Cardiac fibroblast (primary cell): ENCODE measurements at places on chromosomes 1 and 21.

GRCh38 chr1:190464690-190465089 is 13.0 kb downstream of the BRINP3 start:
- no peak for DNase-seq

DNA sequence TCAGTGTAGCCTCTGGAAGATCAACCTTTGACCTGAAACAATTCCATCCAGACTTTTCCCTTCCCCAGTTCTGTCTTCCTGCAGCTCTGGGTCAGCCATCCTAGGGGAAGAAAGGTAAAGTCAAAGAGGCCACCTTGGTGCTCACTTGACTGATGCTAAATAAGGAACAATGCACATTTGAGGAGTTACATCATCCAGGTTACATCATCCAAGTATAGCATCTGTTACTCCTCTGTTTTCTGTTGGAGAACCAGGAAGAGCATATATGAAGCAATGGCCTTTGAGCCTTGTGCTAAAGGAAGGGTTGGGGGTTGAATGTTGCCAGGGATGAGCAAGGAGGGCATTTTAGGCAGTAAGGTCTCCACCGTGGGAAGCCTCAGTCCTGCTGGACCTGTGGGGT is 3.1 kb upstream of the DSCAM start:
- DNase-seq: no peak

GRCh38 chr21:33064623-33065390 is 5.1 kb upstream of the OLIG1 start:
- no peak for DNase-seq

DNA sequence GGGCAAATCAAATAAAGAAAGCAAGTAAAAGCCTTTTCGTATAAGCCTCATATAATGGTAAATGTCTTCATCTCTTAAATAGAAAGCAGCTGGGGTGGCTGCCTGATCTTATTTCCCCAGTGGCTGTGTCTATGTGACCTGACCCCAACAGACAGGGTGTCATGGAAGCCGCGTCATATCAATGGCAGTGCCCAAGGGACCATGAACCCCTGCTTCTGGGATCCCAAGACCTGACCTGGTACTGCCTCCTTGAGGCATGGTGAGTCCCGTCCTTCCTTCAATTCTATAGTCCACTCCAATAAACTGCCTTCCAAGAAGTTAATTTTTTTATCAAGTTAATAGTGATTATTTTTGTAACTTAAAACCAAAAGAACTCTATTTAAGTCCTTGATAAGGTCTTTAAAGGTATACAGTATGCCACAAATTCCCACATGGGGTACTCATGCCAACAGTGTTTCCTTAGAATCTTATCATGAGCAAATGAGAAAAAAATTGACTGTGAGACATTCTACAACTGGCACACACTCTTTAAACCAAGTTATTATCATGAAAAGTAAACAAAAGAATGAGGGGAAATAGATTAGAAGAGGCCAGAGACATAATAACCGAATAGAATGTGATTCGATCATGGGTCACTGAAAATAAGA is 104.6 kb downstream of the ADSS2 start:
- peak; percentile 45 for DNase-seq

- DNase-seq: no peak
These were observed 977 bp downstream of the TRAF3IP3 start for GRCh38 chr1:209756615-209757445.

DNA sequence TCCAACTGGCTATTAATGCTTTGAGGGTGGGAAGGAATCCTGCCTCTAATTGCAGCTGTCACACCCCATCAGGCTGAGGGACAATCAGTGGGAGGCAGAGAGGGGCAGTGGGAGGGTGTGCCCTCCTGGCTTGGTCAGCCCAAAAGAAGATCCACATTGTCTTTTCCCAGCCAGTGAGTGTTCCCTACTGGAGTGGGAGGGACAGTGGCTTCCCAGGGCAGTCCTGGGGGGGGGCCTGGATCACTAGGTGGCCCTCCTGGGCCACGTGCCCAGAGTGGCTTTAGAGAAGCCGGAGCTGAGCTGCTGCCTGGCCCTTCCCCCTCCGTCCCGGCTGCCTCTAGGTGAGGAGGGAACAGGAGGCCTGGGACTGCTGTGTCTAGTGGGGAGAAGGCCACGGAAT is 14.0 kb downstream of the INKA2 start:
- no peak for DNase-seq

- peak; percentile 62 for DNase-seq
These were observed 741 bp downstream of the RGS2 start for GRCh38 chr1:192809307-192810252.

DNA sequence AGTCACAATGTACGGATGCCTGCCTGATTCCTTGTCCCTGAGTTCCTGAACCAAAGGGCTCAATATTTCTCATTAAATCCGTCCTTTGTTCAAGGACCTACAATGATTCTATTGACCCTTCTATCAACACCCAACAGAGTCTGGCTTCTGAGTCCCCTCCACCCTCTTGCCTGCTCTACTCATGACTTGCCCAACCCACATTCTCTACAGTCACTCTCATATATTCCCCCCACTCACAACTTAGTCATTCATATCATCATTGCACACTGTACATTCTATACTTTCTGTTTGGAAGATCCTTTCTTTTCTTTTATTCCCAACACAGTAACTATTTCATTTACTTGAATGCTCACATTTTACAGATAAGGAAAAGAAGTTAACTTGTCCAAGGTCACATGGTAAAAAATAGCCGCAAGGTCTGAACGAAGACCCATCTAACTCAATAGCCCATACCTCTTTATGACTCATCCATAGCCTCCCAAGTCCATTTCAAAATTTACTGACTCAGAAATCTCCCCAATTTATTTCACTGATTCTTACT is 3.6 kb downstream of the OTUD7B start:
- peak; percentile 45 for DNase-seq

DNA sequence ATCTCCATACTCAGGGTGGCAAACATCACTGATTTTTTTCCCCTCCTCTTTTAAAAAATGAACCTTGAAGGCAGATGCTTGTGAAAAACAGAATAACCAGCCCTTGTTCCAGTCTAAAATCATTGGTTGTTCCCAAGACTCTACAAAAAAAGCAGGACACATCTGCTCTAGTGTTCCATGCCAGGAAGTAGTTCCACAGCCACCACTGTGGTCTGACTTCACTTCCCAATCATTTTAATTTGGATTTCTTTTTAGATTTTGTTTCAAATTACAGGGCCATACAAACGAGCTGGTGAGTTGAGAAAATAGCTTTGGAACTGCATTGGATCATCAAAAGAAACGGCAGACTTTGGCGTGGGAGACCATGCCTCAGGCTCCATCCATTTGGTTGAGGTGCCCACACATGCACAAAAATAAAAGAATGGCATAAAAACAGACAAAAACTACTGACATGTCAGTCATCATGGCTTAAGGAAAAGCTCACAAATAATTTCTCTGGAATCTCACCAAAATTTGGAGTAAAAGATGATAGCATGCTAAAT is 210.0 kb downstream of the GABPA start:
- DNase-seq: no peak

DNA sequence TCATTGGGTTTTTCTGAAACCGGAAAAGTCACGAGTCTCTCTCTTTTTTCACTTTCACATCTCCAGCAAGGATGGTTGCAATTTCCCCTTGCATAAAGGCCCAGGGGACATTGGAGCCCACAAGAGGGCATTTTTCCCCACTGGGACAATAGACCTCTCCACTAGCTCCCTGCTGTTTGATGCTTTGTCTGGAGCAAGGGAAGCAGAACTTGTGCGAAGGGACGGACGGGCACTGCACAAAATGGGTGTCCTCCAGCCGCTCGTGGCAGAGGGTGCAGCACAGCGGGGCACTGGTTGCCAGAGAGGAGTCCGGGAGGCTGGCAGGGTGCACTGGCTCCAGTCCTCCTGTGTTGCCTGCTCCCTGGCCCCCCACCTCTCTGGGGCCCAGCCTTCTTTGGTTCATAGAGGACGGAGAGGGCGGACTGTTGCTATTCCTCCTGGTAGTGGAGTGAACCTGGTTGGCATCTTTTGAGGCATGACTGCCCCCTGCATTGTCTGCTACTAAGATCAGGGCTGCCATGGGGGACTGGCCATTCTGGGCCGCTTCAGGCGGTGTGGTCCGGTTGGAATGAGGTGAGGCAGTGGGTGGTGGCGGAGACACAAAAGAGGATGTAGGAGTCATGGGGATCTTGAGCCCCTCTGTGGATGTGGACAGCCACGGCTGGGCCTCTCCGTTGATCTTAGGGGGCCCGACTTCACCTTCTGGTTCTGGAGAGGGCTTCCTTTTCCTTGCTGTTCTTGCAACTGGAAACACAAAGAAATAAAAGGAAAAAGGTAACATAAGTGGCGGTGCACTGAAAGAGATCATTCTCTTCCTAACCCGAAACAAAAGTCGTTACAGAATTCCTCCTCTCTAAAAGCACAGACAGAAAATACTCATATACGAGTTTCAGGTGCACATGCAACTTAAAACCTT is 2.6 kb downstream of the IRF2BP2 start:
- DNase-seq: peak; percentile 52

DNA sequence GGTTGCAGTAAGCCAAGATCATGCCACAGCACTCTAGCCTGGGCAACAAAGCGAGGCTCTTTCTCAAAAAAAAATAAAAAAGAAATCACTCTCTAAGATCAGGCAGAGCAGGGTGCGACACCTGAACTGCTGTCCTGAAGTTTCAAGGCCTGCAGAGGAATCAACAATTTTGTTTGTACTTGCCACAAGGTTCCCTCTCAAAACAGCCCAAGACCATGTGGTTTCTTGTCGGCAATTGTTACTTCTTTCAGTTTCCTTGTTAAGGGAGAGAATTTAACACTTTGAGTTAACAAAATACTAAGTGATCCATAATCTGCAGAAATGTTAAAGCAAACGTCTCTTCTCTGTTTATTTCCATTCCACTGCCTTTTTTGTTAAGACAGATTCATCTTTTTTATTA is 36.5 kb downstream of the MACO1 start:
- DNase-seq: no peak

- no peak for DNase-seq
These were observed 119.0 kb downstream of the PDE4B start for GRCh38 chr1:65911679-65912078.

DNA sequence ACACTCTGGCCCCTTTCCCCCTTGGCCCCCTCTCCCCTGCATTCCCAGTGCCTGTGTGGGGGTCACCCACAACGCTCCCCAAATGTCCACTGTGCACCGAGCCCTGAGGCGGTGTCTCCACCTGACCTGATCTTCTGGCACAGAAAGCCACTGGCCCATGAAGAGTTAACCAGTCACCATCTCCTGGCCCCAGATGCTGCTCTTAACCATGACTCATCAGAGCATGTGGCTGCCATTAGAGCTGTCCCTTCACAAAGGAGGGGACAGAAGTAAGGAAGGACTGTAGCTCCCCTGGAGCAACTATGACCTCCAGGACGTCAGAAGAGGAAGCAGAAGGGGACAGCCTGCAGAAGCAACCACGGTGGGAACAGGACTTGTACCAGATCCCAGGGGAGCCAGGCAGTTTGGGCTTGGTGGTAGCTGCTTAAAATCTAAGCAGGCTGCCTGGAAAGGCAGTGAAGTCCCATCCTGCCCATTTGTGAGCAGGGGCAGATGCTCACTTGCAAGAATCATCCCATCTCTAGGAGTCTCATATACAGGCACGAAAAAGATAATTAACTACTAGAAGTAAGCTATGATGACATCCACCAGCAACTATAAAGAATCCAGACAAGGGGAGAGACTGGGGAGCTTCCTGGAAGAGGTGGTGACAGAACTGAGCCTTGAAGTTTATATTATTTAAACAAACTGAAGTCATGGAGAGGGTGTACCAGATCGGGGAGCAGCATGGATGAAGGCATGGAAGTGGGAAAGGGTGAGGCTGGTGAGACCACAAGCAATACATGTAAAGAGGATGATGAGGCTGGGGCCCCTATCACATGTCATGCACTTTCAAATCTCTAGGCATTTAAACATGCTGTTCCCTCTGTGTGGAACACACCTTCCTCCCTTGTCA is 1.1 kb upstream of the TTC39A start:
- DNase-seq: peak; percentile 57
